Esophagus mucosa (tissue), 1 donor: ENCODE measurements at places on chromosomes 6 and 20.

DNA sequence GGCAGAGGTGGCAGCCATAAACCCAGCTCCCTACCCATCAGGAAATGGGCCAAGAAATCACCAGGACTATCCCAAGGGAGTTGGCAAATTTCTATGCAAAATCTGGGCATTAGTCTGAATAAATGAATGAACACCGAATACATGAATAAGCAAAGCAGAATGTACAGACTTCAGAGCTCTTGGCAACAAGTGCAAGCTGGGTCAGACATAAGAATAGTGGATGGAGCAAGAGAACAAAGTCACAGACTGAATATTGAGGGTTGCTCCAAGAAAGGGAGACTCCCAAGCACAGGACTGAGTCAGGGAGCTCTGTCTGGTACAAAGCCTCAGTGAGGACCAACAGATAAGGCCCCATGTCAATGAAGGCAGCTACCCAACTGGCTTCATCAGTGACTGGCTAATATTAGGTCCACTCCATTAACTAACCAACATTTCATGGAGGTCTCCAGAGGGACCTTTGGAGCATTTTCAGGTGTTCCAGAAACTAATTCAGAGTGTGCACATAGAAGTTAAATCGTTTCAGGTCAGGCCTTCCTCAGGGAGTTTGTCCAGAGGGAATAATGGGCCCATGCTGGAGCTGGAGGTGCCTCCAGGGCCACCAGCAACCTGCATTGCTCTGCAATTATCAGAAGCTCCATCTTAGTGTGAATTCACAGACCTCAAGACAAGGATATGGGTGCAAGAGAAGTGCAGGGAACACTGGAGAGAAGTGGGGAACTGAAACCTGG, 191.5 kb upstream of the RALGAPA2 start:
- no peak for ATAC-seq

- ATAC-seq: no peak
These were observed 70.6 kb upstream of the CCN2 start for GRCh38 chr6:132021552-132022375.

GRCh38 chr20:7155794-7156193, 388.3 kb downstream of the BMP2 start:
- no peak for ATAC-seq

GRCh38 chr6:109351231-109352130, 30.8 kb downstream of the CD164 start:
- ATAC-seq: no peak

- ATAC-seq: no peak
These were observed 85.7 kb downstream of the C6orf118 start for GRCh38 chr6:165223736-165224135.

- no peak for ATAC-seq
These were observed 578.0 kb upstream of the ARID1B start for GRCh38 chr6:156199182-156199581.

- peak; percentile 33 for ATAC-seq
These were observed 30.8 kb upstream of the IER3 start for GRCh38 chr6:30775104-30775503.

DNA sequence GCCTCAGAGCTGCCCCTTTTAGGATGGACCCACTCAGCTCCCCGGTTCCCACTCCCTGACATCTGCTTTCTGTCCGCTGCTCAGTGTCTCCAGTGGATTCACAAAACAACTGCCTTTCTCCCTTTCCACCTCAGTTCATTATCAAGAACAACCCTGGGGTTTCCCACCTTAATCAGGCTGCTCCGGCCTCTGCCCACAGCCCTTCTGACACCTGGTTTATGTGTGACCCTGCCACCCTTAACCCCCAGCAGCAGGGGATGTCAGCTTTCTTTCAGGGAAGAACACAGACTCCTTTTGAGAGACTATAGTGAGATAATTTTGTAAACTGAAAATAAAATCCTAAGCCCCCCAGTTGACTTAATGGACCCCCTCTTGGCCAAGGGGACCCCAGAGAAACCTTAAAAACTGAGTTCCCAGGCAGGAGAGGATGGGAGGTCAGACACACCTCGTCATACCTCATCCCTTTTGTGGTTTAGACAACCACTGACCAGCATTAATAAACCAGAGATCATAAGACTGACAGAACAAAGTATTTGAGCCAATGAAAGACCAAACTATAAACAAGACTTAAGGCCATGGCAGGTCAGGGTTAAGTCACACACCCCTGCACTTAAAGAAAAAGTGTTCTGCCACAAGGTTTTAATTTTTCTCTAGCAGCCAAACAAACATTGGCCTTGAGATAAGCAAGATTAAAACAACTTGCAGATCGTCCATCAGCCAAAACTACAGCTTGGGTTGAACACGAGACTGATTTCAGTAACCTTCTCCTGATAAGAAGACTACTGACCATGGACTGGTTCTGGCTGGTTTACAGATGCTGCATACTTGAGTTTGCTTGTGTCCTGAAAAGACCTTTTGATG, 42.4 kb upstream of the DDR1 start:
- ATAC-seq: no peak

DNA sequence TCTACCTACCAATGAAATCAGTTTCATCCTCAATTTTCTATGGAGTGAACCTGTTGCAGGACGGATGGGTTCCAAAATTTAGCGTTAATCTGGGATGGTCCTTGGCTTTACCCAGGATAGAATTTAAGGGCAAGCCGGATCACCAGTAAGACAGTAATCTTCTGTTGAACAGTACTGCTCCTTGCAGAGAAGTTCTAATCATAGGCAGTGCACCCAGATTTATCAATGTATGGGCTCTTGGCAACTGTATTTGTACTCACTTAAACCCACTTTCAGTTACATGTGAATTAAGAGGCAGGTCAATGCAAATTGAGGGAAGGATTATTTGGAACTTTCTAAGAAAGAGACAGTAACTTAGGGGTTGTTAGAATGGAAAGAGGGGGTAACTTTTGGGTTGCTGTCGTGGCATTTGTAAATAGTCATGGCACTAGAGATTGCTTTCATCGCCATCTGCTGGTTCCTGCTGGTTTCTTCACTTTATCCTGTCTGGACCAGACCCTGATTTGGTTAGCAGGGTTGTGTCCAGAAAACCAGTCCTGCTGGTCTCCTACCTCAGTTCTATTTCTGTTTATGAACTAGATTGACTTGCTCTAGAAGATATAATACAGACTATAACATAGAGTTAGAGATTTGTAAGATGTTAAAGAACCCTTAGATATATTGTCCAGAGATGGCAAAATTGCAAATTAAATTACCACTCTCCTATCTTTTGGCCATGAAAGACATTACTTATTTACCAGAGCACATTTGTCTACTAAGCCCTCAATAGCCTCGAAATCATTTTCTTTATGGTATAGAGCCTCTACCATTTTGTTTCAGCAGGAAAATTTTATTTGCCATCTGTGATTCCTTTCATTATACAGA, 646.3 kb downstream of the UTRN start:
- peak; percentile 58 for ATAC-seq

DNA sequence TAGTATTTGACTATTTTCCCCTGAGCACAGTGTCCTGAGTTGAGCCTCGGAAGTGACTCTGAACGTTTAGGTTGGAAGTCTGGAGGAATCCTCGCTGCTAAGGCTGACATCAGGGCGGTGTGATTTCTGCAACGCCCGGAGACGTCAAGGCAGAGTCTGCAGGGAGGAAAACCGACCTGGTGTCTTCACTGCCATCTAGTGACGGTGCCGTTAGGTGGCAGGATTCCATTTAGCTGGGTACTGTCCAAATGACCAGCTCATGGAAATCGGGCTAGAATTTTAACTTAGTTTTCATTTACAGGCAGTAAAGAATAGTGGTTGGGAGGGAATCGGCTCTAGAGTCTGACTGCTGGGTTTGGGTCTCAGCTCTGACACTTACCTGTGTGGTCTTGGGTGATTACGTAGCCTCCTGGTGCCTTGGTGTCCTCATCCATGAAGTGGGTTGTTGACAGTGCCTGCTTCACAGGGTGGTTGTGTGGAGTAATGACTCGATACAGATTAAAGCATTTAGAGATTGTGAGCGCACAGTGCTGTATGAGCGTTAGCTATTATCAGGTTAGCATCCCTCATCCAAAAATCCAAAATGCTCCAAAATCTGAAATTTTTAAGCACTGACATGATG, 35.0 kb downstream of the FOXF2 start:
- peak; percentile 82 for ATAC-seq

- peak; percentile 53 for ATAC-seq
These were observed 2.4 kb downstream of the BAK1 start for GRCh38 chr6:33577718-33578117.

DNA sequence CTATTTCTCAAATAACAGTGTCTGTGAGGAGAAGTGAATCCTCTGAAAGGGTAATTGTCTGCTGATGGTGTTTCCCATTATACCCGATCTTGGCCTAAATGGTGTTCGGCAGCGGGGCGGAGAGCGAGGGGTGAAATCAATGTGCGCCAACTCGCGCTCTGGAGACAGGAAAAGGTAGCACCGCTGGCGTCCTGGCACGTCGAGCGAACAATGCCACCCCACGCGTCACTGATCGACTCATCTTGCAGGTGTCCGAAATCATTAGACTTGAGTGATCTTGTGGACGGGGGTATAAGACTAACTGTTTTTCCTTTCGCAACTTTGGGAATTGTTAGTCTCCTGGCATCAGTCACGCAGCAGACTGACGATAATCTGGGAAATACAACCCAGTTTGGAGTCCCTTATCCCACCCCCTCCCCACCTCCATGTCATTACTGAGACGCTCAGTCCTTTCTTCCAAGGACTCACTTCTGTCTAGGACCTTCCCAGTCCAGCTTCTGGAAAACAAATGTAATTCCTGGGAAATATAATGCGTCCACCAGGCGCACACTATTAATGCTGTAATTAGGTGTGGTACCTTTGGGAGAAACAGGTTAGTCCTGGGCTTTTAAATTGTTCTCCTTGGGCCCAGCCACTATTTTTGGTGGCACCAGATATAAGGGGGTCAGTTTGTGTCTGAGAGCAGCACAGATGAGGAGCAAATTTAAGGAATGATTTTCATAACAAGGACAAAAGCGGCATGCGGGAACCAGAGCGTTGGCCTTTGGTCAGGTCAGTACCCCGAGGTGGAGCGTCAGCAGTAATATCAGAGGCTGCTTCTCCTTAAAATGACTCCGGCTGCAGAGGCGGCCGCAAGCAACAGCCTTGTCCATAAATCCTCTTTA, 2.3 kb downstream of the LINC00237 start:
- ATAC-seq: no peak

DNA sequence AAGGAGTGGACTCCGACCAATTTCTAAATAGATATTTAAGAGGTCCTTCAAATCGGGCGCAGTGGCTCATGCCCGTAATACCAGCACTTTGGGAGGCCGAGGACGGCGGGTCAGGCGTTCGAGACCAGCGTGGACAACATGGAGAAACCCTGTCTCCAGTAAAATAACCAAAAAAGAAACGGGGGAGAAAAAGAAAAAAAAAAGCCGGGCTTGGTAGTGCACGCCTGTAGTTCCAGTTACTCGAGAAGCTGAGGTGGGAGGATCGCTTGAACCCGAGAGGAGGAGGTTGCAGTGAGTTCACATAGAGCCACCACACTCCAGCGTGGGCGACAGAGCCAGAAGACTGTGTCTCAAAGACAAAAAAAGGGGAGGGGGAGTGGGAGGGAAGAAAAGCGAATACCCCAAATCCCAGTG, 53.3 kb upstream of the HFE start:
- ATAC-seq: no peak

GRCh38 chr6:74410630-74411029, 714.6 kb downstream of the CD109 start:
- ATAC-seq: no peak

- no peak for ATAC-seq
These were observed 516.5 kb downstream of the CD83 start for GRCh38 chr6:14634072-14634471.

- no peak for ATAC-seq
These were observed 329.1 kb downstream of the SAMD5 start for GRCh38 chr6:147837540-147837939.

GRCh38 chr6:77462359-77463307, 658 bp downstream of the HTR1B start:
- ATAC-seq: no peak

DNA sequence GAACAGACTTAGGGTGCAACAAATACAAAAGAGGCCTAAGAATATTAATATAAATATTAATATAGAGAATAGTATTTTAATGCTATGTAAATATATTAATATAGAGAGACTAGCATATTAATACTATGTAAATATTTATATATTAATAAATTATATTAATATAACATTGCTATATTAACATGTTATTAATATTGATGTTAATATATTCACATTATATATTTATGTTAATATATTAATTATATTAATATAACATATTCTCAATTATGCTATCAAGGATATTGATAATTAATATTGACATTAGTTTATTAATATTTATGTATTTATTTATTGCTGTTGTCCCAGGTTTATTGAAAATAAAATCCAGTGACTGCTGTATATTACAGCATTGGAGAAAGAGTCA, 1.1 kb upstream of the MAS1L start:
- no peak for ATAC-seq

GRCh38 chr6:128131036-128131435, 230.2 kb upstream of the THEMIS start:
- ATAC-seq: no peak

GRCh38 chr20:32204205-32205109, 3.1 kb downstream of the PLAGL2 start:
- peak; percentile 38 for ATAC-seq

DNA sequence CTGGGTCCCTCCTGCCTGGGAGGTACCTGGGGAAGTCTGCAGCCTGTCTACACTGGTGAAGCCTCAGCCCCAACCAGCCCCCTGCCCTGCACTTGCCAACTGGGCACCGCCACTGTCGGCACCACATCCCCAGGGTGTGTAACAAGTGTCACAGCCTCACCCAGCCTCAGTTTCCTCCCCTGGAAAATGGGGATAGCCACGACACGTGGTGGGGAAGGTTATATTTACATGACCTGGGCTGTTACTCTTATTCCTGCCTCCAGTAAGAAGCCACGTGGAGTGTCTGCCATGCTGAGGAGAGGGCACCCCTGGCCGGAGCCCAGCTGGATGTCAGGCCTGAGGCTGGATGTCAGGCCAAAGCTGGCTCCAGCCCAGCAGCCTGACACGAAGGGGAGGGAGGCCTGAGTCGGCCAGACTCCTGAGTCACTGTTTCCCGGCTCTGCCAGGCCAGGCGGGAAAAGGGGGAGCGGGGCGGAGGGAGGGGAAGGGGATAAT, 44.9 kb downstream of the SNAI1 start:
- peak; percentile 42 for ATAC-seq

GRCh38 chr6:149289192-149289781, 28.2 kb upstream of the TAB2 start:
- no peak for ATAC-seq

GRCh38 chr6:26234421-26235301, 130.3 kb upstream of the BTN3A2 start:
- peak; percentile 84 for ATAC-seq

DNA sequence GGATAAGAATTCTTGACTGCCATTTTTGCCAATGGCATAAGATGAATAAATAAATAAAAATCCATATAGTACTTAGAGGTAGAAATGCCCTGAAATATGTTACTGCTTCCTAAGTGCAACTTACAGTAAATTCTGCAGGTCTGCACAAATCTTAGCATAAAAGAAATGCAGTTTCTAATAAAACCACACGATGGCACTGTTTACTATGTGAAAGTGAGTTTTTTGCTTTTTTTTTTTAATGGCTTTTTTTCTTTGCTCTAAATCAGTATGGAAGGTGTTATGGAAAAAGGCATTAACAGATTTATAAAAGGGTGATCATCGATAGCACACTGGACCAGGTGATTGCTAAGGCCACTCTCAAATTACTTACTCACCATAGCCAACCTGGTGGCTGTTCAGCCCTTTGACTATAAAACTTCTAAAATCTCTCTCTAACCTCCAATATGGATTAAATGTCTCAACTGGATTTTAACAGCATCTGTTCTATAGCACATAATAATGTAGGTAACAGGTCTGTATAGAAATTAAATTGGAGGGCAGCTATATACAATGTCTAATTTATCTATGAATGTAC, 45.8 kb downstream of the AHI1 start:
- peak; percentile 37 for ATAC-seq

GRCh38 chr6:66771626-66772025, 1064.6 kb upstream of the EYS start:
- no peak for ATAC-seq
